Skin of body (tissue), 3 donors: ENCODE measurements at places on chromosomes 4 and X.

DNA sequence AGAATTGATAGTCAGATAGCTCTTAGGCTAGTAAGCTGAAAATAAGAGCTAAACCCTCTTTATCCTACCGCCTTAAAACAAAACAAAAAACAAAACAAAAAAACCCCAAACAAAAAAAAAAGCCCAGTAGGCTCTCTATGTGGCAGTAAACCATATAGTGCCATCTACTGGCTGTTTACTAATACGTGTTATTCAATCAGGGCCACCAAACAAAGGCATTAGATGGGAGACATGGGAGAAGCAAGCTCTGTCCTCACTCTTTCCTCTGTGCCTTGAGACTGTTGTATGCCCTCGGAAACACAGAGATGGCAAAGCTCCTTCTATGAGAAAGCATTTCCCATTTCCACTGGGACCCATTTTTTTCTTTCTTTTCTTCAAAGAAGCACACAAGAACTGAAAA is 148.8 kb upstream of the MID1 start:
- DNase-seq, result no peak

DNA sequence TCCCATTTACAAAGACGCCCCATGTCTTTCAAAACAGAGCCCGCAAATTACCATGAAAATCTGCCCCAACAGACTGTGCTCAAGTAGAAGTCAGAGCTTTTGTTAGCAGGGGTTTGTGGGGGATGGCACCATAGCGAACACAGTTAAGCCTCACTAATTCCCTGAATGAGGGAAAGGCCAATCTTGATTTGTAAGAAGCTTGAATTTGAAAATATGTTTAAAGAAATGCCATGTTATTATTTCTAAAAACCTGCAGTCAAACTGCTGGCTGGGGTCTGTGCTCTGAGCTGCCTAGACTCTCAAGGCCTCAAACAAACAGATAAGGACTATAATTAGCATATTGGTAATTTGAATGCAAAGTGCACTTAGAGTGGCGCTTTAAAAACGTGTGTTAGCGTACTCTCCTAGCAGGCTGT is 9.4 kb upstream of the PAK3 start:
- no peak for DNase-seq

DNA sequence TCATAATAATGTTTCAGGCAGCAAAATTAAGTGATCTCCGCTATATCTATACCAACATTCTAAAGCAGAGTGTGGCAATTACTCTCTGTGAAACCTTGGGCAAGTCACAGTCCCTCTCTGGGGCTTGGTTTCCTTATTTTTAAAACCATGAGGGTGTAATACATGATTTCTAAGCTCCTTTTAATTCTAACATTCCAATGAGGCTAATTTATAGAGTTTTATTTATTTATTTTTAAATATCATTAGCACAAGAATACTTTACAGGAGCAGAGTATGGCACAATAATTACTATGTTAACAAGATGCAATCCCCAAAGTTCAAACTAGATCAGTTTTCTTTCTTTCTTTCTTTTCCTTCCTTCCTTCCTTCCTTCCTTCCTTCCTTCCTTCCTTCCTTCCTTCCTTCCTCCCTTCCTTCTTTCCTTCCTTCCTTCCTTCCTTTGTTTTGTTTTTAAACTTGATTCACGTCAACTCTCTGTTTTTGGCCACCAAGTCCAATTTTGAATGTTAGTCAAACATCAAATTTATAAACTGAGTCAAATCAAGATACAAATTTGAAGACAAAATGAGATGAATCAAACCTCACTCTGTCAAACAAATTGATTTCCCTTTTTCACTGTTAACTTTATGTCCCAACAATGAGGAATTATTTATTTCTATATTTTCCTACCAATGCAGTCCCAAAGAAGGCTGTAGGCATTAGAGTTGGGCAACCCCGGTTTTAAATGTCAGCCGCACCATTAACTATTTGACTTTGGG is 50.2 kb upstream of the GPR174 start:
- no peak for DNase-seq

- no peak for DNase-seq
These were observed 43.7 kb downstream of the BBS12 start for GRCh38 chr4:122775987-122776836.

- DNase-seq, result no peak
These were observed 10.0 kb upstream of the AP1S2 start for GRCh38 chrX:15864629-15865028.

DNA sequence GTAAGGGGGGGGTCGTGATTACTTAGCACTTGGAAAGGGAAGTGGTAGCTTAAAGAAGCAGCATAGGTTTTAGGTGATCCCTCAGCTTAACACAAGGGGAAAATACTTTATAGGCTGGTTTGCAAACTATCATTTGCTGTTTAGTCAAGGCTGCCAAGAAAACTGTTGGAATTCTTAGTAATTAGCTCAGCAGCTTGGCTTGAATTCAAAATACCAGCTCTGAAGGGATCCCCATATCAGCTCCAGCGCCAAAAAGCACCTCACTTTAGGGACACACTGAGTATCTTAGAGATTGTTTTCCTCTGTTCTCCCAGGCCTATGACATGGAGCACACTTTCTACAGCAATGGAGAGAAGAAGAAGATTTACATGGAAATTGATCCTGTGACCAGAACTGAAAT is 8.8 kb downstream of the TNMD start:
- no peak for DNase-seq
